Osteocyte (in vitro differentiated cells): ENCODE measurements at places on chromosomes 2 and 18.

- no peak for DNase-seq
Observed at GRCh38 chr18:60978338-60978737, 354.9 kb upstream of the CDH20 start.

DNA sequence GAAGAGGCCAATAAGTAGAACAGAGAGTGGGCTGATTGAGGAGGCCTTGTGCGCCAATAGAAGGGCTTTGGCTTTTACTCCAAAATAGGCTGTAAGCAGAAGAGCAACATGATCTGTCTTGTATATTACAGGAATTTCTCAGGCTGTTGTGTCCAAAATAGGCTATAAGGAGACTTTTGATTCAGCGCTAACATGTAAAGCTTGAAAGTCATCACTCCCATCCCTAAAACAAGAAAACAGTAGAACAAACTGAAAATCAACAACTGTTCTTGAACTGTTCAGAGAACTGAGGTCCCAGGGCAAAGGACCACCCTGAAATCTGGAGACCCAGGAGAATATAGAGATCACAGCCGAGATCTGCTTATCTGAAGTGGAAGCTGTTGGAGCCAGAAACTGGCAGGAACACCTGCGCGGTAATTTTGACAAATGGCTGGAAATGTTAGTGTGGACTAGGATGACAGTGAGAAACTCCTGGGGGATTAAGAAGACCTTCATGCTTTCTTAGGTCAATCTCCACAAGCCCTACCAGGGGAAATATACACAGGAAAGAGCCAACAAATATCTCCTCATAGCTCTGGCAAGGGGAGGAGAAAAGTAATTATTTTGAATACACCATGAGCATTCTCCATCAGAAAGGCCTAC is 258.6 kb downstream of the RBM43 start:
- no peak for DNase-seq

DNA sequence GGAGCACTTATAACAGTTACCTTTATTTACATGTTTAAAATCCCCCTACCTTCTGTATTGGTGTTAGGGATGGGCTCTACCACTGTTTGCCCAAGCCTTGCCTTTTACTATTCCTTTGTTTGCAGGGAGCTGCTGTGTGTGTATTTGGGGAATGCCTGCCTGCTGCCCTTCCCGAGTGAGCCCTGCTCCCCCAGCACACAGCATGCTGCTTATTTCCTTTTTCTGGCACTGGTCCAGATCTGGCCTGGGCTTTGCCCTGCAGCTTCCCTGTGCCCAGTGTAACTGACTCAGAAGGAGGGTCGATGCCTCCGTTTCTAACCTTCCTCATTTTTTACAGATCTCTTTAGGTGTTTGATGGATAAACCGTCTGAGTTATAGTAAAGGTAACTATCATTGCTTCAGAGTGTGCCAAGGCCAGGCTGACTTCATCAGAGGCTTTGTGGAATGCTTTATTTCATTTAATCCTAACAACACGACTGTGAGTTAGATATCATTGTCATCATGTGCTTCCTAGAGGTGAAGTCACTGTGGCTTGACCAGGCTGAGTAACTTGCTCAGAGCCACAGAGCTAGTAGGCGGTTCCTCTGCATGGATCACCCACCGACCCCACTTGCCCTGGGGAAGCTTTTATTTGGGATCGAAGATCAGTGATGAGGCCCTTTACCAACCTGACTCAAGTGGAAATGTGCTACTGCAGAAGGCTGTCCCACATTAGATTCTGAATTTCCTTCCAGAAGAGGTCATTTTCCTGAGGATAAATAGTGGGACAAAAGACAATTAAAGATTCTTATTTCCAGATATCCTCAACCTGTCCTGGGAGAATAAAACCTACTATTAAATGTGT is 238.8 kb downstream of the ZNF407 start:
- no peak for DNase-seq

- peak; percentile 71 for DNase-seq
Observed at GRCh38 chr2:236671896-236672562, 102.4 kb downstream of the ACKR3 start.

GRCh38 chr2:174963437-174964400 is 41.5 kb downstream of the CHN1 start:
- no peak for DNase-seq

DNA sequence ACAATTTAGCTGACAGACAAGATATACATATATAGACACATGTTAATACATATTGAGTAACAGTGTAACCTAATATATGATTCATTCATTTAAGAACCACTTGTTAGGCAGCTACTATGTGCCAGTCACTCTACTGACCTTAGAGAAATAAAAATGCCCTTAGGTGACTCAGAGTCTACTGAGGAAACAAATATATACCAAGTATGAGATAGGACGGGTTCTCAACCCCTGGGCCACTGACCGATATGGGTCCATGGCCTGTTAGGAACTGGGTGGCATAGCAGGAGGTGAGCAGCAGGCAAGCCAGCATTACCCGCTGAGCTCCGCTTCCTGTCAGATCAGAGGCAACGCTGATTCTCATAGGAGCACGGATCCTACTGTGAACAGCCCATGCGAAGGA is 14.8 kb downstream of the STRN start:
- no peak for DNase-seq
